ENCODE measurements at places on chromosomes 2 and 18.

- no peak for DNase-seq
Observed at GRCh38 chr2:106030287-106031268, 163.5 kb downstream of the UXS1 start.

DNA sequence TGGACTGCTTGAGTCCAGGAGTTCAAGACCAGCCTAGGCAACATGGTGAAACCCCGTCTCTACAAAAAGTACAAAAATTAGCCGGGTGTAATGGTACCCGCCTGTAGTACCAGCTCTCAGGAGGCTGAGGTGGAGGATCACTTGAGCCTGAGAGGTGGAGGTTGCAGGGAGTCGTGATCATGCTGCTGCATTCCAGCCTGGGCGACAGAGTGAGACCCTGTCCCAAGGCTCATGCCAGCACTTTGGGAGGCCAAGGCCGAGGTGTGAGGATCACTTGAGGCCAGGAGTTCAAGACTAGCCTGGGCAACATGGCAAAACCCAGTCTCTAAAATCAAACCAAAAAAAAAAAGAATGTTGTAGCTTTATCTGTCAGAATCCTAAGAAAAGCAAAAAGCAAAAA, 25.4 kb downstream of the SMC6 start:
- no peak for DNase-seq

DNA sequence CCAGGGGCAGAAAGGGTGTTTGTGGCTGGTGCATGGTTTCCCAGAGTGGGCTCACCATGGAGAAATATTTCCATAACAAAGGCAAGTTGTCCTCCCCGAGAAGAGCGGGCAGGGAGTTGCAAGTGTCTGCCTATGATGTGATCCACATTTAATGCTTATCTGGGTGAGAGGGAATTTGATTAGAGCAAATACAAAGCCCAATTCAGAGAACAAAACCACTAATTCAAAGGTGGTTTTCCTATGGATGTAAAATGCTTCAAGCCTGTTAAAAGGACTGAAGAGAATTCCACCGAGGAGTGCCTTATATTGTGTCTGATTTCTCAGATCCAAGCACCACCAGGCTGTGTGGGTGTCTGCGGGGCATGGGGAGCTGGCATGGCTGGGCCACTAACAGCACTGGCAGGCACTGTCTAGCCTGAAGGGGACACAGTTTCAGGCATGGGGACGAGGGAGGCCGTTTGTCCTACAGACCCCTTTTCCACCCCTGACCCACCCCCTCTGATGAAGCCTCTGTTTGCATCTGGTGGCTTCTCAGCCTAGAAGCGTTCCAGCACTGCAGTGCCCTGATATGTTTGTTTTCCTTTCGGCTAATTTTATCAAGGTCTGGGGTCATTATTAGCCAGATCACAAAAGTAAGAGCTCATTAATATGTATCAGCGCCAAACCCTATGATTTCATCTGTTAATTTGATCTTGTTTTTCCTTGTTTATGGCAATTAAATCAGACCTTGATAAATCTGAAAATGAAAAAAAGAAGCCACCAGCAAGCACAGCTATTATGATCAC, 357.3 kb downstream of the HRH4 start:
- no peak for DNase-seq

- DNase-seq = no peak
Observed at GRCh38 chr2:219851801-219852481, 224.5 kb downstream of the SLC4A3 start.

- no peak for DNase-seq
Observed at GRCh38 chr2:25867396-25868003, 10.8 kb downstream of the ASXL2 start.

- no peak for DNase-seq
Observed at GRCh38 chr2:46925474-46926351, 10.1 kb upstream of the MCFD2 start.

- no peak for DNase-seq
Observed at GRCh38 chr2:143251681-143252080, 122.5 kb downstream of the ARHGAP15 start.

GRCh38 chr2:27105981-27106380, 12.9 kb downstream of the CGREF1 start:
- DNase-seq = no peak

GRCh38 chr2:1782514-1782913, 38.2 kb upstream of the PXDN start:
- DNase-seq = no peak
